IMR-90 (cell line): ENCODE measurements at places on chromosomes 1 and 21. TPM values are rescaled to one million over a fixed set of nuclear protein-coding genes. Genes with fewer than 3 reads are reported as not detected.

DNA sequence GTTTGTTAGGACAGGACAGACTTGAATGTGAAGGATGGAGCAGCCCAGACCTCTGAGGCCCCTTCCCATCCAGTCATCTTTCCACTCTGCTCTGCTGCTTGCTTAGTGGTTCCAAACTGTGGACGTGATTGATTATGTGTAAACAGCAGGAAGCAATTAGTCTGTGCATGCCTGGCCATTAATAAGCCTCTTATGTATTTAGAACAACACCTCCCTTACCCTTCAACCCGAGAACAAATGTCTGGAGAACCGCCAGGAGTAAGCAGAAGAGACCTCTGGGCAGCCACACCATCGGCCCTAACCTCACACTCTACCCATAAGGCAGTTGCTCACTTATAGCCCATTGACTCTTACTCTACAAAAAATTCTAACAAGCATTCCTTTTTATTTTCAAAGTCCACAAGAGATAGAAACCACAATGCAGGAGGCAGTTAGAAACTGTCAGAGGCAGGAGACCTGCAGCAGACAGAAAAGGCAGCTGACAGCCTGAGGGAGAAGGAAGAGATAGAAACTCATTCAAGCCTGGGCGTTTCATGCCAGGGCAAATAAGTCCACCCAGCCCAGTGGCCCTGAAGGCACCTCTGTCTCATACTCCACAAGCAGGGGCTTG, 5.8 kb upstream of the EPHA8 start:
- no peak for DNase-seq

DNA sequence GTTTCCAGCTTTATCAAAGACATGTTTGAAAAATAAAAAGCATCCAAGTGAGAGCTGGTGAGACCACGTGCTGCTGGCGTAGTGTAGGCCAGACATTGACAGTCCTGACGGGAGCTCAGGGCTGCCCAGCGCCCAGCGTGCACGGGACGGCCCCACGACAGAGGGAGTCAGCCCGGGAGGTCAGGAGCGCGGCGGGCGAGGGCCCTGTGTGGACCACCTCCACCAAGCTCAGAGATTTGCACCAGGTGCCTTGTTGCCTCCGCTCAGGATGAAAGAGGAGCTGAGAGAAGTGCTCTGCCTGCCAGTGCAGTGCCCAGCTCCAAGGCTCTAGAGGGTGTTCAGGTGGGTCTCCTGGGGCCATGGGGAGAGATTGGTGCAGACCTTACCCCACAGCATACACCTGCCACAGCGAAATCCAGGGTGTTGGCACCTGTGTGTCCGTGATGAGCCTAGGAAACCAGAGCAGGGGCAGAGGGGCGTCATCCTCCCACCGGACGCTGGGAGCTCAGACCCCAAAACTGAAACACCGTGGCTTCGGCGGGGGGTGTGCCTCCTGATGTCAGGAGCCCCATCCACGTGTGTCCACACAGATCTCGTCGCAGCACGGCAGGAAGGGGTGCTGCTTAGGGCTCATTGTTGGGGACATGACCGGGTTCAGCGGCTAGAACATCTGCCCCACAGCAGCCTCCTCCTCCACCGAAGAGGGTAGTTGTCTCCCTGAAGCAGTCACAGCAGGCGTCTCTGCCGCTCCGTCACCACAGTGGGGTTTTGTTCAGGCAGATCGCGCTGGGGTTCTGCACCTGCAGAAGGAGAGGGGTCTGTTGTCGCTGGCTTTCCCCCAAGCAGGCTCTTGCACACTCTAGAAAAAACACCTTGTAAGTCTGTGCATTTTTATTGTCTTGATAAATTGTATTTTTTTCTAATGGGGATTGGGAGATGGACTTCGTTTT, 64.2 kb downstream of the POFUT2 start:
- no peak for DNase-seq

- DNase-seq: no peak
Observed at GRCh38 chr1:183081402-183082120, 58.3 kb downstream of the LAMC1 start.

Gene TRIM46
- 2.3 and 2.5 TPM in 2 replicates for total RNA-seq

DNA sequence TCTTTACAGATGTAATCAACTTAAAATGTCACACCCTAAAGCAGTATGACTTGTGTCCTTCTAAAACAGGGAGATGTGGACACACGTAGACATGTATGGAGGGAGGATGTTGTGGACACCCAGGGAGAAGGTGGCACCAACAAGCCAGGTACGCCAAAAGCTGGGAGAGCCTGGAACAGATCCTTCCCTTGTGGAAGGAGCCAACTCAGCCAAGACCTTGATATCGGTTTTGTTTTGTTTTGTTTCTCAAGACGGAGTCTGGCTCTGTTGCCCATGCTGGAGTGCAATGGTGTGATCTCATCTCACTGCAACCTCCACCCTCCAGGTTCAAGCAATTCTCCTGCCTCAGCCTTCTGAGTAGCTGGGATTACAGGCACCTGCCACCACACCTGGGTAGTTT, 45.6 kb downstream of the CHAF1B start:
- no peak for DNase-seq

- DNase-seq: no peak
Observed at GRCh38 chr1:90220941-90221693, 226.2 kb downstream of the ZNF326 start.

Gene WNT9A
- total RNA-seq: 0.18 and 0.28 TPM in 2 replicates

DNA sequence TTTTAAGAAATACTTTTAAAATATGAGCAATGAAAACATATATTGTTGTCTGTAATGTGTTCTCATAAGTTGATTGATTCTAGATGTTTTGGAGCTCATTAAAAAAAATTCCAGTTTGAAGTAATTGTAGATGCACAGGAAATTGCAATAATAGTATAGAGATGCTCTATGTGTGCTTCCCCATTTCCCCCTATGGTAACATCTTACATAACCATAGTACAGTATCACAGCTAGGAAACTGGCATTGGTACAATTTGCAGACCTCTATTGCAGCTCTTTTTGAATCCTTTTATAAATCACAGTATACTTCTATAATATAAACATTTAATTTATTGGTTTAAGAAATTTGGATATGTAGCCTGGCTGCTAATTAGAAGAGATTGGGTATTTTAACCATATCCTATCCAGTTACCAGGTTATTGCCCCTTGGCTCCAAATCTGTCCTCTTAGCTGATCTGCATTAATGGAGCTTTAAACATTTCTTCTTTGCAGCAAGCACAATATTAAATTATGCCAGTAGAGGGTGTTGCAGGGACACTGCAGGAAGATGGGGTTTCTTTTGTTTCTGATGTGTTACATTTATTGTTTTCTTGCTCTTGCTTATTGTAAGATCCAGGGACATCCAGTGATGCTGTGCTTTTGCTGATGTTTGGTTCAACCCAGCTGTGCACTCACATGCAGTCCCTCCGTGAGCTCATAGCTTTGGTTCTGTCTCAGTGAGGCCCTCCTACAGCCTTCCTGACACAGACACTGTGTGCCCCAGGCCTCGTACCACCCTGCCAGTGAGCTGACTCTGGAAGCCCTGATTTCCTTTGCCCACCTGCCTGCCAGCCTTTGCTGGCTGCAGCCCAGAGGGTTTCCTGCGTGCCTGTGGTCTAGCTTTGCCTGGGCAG, 103.3 kb downstream of the RABGAP1L start:
- DNase-seq: peak; percentile 65

Gene LIN28A
- total RNA-seq: not detected in 2 replicates

GRCh38 chr1:64895500-64895899, 70.8 kb downstream of the JAK1 start:
- DNase-seq: no peak

GRCh38 chr1:44911026-44911425, 68.0 kb upstream of the PTCH2 start:
- no peak for DNase-seq
